ENCODE measurements at places on chromosomes 13 and 19.

- no peak for DNase-seq
- peaks cover 4% of the 10 kb centered on the region for H3K4me1 ChIP-seq
- no peaks in the 10 kb centered on the region for H3K27me3 ChIP-seq
- no peak overlapping the region for H3K27ac ChIP-seq
- H3K36me3 ChIP-seq: no peaks in the 10 kb centered on the region
Observed at GRCh38 chr13:23445794-23446193, 12.3 kb upstream of the SACS start.

DNA sequence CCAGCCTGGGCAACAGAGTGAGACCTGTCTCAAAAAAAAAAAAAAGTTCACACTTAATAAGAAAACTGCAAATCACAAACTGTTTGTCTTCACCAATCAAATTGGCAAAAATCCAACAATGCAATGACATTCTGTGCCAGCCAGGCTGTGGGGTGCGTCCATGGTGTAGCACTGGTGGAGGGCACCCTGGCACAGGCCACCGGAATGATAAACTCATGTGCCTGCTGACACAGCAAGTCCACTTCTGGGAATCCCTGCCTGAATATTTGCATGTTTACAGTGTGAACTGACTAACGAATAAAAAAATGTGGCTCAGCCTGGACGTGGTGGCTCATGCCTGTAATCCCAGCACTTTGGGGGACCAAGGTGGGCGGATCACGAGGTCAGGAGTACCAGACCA lies 1.6 kb upstream of the LRRC25 start:
- H3K4me1 ChIP-seq: peaks cover 21% of the 10 kb centered on the region
- H3K27ac ChIP-seq: peak overlapping the region; percentile 18
- H3K4me3 ChIP-seq: no peak overlapping the region
- no peaks in the 10 kb centered on the region for H3K27me3 ChIP-seq
- DNase-seq: peak; percentile 87
- no peaks in the 10 kb centered on the region for H3K36me3 ChIP-seq

DNA sequence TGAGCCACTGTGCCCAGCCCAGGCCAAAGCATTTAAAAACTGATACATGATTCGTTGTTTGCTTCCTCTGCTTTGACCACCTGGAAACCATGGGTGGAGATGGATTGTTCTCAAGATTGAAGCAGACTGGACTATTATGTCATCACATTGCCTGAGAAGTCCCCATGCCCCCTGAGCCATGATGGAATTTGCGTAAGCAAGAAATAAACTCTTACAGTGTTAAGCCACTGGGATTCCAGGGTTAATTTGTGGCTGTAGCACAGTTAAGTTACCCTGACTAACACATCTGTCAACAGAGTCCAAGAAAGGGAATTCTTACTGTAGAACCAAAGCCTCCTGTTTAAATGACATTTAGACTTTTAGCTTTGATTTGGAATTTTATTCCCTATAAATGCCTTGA lies 19.4 kb upstream of the DHRS12 start:
- no peak for DNase-seq
- no peak overlapping the region for H3K4me3 ChIP-seq
- no peaks in the 10 kb centered on the region for H3K4me1 ChIP-seq
- peaks cover 70% of the 10 kb centered on the region for H3K27me3 ChIP-seq
- no peaks in the 10 kb centered on the region for H3K36me3 ChIP-seq

DNA sequence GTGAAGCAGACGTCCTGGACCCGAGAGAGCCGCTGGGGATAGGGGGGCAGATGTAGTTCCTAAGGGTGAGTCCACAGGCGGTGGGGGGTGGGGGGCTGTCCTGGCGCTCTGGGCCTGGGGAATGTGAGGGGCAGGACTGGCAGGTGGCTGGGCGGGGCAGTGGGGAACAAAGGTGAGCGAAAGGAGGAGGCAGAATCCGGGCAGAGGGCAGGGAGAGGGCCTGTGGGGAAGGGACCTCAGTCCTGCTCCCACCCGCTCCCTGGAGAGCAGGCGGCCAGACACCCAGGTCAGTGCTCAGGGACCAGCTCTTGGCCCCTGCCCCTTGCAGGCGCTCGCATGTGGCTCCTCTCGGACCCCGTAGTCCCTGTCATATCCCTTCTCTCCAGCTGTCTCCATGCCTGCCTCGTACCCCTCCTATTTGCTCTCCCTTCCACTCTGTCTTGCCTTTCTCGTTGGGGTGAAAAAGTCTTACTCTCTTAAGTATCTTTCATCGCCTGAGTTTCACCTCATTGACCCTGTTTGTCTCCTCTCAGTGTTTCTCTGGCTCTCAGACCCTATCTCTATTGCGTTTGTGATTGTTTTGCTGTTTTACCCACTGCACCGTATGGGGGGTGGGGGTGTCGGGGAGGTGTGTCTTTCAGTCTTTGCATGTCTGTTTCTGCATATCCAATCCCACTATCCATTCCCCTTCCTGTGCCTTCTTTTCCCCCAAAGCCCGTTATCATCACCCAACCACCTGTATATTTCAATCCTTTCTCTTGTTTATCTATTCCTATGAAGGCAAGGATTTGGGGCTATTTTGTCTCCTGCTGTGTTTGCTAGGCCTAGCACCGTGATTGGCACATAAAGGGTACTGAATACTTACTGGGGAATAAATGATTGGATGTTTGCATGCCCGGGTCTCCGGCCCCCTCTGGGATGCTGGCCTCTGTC lies 5.8 kb downstream of the SPHK2 start:
- H3K27me3 ChIP-seq: no peaks in the 10 kb centered on the region
- peaks cover 6% of the 10 kb centered on the region for H3K36me3 ChIP-seq
- H3K27ac ChIP-seq: peak overlapping the region; percentile 54
- peaks cover 7% of the 10 kb centered on the region for H3K4me1 ChIP-seq
- H3K4me3 ChIP-seq: peak overlapping the region; percentile 49

DNA sequence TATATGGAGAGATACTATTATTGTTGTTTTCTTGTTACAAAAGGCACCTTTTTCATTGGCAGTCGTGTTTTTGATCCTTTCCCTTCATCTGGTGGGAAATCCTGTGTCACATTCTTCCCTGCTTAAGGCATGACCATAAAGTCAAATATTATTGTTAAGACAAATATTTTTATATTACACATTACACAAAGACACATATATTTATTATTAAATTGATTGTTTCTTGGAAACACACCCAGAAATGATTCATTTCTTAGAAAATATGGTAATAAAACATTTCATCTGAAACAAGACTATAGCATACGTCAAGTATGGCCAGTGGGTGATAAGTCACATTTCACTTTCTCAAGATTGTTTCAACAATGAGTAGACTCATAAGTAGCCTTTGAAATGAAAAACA lies 77.3 kb downstream of the KCTD12 start:
- DNase-seq: peak; percentile 31
- H3K27ac ChIP-seq: no peak overlapping the region
- H3K4me3 ChIP-seq: no peak overlapping the region

DNA sequence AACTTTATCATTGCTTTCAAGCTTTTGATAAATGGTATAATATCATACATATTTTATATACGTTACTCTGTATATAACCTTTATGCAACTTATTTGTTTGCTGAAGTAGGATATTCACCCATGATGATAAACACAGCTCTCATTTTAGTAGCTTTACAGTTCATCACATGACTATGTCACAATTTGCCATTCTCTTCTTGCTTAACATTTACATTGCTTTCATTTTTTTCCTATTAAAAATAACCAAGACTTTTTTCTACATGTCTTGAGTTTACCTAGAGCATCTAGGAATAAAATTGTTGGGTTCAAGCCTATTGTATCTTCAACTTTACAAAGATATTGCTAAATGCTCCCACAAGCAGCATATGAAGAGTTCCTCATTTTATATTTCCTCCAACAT lies 54.0 kb downstream of the KCNRG start:
- DNase-seq: peak; percentile 52
- peaks cover 3% of the 10 kb centered on the region for H3K4me1 ChIP-seq
- peaks cover 16% of the 10 kb centered on the region for H3K36me3 ChIP-seq
- no peaks in the 10 kb centered on the region for H3K27me3 ChIP-seq

DNA sequence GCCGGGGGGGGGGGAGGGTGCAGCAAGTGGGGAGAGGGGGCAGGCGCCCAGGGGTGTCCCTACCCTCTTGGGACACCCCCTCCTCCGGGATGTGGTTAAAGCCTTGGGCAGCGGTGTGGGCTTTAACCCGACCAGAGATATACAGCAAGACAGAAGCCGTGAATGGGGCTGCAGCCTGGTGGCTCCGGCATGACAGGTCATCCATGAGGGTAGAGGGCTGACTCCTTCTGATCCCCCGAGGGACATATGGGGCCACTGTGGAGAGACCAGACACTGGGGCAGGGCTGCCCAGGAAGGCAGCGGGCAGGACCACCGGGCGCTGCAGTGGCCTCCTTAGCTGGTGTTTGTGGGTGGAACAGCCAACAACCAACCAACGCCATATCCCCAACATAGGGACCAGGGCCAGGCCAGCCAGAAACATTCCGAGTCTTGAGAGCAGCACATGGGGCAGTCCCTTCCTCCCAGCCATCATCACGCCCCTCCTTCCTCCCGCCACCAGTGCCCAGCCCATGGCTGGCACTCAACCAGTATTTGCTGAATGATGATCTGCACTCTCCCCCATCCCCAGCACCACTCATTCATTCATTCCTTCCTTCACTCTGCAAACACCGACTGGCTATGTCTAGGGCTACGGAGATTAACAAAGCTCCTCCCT lies 18.2 kb downstream of the ELAVL1 start:
- no peak overlapping the region for H3K27ac ChIP-seq
- peaks cover 64% of the 10 kb centered on the region for H3K36me3 ChIP-seq
- no peak for DNase-seq
- peaks cover 18% of the 10 kb centered on the region for H3K4me1 ChIP-seq

DNA sequence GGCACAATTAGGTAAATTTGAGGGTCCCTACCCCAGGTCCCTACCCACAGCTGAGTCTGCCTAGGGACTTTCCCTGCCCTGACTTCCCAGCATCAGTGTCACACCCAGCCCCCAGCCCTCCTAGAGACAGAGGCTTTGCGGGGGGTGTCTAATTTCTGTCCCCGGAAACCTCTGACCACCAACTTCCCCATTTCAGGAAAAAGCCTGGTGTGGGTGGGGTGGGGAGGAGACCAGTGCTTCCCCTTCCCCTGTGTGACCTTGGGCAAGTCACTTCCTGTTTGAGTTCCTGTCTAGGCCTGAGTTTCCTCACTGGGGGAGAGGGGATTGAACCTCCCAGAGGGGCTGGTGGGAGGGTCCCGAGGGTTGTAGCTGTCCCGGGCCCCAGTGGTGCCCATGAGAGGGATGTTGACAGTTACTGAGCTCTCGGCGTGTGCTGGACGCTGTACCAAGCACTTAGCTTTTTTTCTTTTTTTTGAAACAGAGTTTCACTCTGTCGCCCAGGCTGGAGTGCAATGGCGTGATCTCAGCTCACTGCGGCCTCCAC lies 7.9 kb downstream of the VASP start:
- DNase-seq: no peak
- H3K36me3 ChIP-seq: peaks cover 36% of the 10 kb centered on the region
- no peak overlapping the region for H3K27ac ChIP-seq
- 0 out of 2 replicates have a peak, but pooled peaks cover 5% of the 10 kb centered on the region for H3K4me1 ChIP-seq

DNA sequence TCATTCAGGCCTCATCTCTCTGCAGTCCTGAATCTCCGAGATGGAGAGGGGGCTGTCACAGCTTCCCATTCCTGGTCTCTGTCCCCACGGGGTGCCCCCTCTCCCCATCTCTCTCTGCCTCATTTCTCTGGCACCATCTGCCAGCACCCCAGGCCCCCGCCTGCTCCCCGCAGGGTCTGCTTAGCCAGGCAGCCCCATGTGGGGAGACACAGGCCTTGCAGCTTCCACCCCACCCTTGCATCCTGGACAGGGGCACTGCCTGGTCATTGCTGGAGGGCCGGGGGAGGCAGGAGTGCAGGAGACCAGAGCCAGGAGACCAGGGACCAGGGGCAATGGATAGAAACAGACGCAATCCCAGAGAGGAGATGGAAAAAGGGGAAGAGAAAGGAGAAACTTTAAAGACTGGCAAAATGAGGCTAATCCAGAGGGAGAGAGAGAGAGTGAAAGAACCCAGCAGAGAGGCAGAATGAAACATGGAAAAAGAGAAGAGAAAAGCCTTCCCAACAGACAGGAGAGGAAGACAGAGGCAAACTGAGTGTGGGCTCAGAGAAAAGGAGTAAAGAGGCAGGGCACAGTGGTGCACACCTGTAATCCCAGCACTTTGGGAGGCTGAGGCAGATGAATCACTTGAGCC lies 8.8 kb upstream of the GIPR start:
- no peak overlapping the region for H3K4me3 ChIP-seq
- no peak overlapping the region for H3K27ac ChIP-seq
- H3K4me1 ChIP-seq: no peaks in the 10 kb centered on the region
- no peaks in the 10 kb centered on the region for H3K36me3 ChIP-seq

- DNase-seq: no peak
- no peak overlapping the region for H3K27ac ChIP-seq
- H3K4me3 ChIP-seq: no peak overlapping the region
Observed at GRCh38 chr13:110057052-110057451, 249.9 kb downstream of the COL4A1 start.

DNA sequence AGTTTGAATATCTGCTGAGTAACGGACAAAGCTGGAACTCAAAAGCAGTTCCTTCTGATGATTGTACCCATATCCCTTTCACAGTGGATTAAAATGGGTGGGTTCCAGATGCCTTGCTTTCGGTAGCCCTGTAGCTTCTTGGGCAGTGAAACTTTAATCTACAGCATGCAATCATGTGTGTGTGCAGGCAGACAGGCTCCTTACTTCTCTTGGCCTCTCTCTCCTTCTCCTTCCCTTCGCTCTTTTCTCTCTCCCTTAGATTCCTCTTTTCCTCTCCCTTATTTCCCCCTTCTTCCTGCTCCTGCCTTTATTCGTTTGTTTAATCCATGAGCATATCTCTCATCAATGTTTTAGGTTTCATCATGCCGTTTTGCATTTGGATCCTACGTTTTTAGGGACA lies 8.1 kb downstream of the DGKH start:
- no peaks in the 10 kb centered on the region for H3K4me1 ChIP-seq
- H3K27ac ChIP-seq: no peak overlapping the region
- no peaks in the 10 kb centered on the region for H3K27me3 ChIP-seq
- H3K36me3 ChIP-seq: peaks cover 3% of the 10 kb centered on the region
- H3K4me3 ChIP-seq: no peak overlapping the region

DNA sequence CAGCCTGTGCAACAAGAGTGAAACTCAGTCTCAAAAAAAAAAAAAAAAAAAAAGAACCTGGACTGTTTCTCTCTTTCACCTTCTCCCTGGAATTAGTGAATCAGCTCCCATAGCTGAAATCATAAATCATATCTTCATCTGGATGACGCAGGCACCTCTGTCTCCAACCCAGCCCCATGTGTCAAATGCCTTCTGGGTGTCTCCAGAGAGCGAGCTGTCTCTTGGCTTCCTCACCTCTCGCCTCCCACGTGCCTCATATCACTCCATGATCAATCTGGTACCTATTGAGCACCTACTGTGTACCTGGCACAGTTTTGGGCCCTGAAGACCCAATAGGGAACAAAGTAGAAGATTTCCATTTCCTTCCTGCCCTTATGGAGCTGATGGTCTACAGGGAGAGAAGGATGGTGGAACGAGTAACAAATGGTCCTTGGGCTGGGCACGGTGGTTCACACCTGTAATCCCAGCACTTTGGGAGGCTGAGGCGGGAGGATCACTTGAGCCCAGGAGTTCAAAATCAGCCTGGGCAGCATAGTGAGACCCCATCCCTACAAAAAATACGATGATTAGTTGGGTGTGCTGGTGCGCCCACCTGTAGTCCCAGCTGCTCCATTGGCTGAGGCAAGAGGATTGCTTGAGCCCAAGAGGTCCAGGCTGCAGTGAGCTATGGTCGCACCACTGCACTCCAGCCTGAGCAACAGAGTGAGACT lies 2.5 kb downstream of the HSD11B1L start:
- no peak overlapping the region for H3K27ac ChIP-seq
- no peaks in the 10 kb centered on the region for H3K36me3 ChIP-seq
- peaks cover 7% of the 10 kb centered on the region for H3K4me1 ChIP-seq
- no peaks in the 10 kb centered on the region for H3K27me3 ChIP-seq

- no peak for DNase-seq
- no peak overlapping the region for H3K4me3 ChIP-seq
- H3K36me3 ChIP-seq: peaks cover 22% of the 10 kb centered on the region
- no peaks in the 10 kb centered on the region for H3K4me1 ChIP-seq
- H3K27ac ChIP-seq: no peak overlapping the region
Observed at GRCh38 chr19:1968279-1969175, 27.6 kb downstream of the CSNK1G2 start.
